ENCODE measurements at places on chromosomes 11 and 22.
A peak's percentile ranks its signal among the peaks of the same experiment; 100 is the strongest.

GRCh38 chr11:8234425-8234821 lies 29.3 kb downstream of the LMO1 start:
- DNase-seq, result no peak

- DNase-seq, result peak; percentile 80
Measured at GRCh38 chr22:29914991-29915533, 32.1 kb downstream of the MTMR3 start.

GRCh38 chr11:111911563-111912401 lies at the start of gene CRYAB:
Gene CRYAB, minus strand, starts transcription at chr11:111911770. Its CDS starts 46 bp downstream, at chr11:111911724.
- no peak for DNase-seq

DNA sequence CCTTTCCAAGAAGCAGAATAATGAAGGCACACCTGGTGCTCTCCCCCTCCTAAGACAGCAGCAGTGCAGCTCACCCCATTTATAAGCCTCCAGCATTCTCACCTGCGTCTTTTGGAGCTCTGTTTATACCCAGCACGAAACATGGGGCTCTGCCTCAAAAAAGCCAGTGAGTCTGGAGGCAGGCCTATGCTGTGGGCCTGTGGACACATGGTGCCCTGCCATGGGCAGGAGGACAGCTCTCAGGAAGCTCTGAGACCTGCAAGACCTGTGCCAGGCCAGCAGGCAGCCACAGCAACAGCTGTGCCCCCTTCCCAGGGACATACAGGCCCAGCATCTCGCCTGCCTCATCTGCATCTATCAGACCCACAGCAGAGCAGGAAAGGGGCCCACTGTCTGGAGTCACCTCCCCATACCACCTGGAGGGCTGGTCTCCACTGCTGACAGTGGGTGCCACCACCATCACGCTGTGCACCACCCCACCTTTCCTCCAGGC lies 64.2 kb downstream of the DGCR2 start:
- DNase-seq, result no peak

- no peak for DNase-seq
Measured at GRCh38 chr11:9274499-9275258, 9.5 kb upstream of the DENND5A start.

- DNase-seq, result no peak
Measured at GRCh38 chr22:20583471-20583922, 76.1 kb downstream of the MED15 start.

- no peak for DNase-seq
Measured at GRCh38 chr22:38943882-38944281, 13.5 kb upstream of the APOBEC3A start.

- no peak for DNase-seq
Measured at GRCh38 chr22:23266780-23267179, 86.5 kb downstream of the BCR start.

DNA sequence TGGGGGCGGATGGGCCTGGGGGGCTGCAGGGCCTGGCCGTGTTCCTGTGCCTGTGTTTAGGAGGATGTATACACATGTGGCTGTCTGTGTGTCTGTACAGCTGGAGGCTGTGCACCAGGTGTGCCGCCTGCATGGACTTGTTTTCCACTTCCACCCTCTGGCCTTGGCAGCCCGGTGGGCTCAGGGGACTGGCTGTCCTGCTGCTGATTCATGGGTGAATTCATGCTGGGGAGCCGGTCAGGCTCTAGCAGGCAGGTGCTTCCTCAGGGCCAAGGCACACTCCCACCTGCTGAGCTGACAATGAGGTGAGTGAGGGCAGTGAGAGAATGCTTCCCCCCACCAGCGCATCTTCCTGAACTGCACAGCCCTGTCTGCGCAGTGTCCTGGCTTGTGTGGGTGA lies 88.4 kb downstream of the CCDC81 start:
- no peak for DNase-seq

DNA sequence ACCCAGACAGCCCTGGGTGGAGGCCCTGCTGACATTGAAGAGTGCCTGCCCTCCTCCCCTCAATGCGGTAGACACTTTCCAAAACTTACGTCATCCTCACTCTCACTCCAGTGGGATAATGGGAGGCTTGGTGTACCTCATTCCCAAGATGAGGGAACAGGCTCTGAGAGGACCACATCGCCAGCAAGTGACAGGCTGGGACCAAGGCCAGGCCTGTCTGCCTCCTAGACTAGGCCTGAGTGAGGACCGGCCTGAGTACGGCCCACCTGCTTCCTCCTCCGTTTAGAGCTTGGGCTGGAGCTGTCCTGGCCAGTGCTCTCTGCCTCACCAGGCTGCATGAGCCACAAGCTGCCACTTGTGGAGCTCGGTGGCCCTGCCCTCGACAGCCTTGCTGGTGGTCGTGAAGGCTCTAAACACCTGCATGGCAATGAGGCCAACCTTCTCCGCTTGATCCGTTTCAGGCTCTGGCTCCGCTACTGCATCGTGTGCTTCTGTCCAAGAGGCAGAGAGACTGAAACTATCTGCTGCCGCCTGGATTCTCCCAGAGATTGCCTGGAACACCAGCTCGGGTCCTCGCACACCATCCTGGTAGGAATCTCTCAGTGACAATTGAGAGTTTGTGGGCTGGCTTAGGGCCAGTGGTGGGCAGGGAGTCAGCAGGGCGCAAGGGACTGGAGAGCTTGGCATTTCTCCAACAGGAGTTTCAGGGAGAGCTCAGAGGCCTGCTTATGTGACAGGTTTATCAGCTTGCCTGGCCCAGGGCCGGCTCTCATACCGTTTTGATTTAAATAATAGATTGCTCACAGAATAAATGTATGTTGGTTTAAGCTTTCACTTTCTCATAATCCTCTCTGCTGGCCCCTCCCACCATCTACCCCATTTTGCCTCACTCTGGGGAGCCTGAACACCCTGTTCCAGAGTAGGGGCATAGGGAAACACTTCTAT lies 9.4 kb downstream of the LRRC75B start:
- DNase-seq, result no peak

- no peak for DNase-seq
Measured at GRCh38 chr11:77410076-77410827, 63.6 kb downstream of the PAK1 start.

DNA sequence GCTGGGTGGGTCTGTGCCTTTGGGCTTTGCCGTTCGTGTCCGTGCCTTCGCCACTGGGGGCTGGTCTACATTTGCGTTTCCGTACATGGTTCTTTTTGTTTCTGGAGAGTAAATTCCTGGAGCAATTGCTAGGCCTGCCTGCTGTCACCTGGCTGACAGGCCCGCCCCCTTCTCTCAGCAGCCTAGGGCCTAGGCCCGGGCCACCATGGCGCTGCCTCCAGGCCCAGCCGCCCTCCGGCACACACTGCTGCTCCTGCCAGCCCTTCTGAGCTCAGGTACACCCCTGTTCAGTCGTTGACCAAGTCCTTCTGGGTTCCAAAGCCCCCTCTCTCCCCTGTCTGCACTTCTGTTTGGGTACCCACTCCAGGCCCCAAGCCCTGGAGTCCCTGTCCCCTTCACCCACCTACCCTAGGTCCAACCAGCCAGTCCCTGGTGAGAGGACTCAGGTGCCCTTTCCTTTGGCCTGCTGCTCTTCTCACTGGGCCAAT lies 649 bp downstream of the TMEM25 start:
- no peak for DNase-seq

DNA sequence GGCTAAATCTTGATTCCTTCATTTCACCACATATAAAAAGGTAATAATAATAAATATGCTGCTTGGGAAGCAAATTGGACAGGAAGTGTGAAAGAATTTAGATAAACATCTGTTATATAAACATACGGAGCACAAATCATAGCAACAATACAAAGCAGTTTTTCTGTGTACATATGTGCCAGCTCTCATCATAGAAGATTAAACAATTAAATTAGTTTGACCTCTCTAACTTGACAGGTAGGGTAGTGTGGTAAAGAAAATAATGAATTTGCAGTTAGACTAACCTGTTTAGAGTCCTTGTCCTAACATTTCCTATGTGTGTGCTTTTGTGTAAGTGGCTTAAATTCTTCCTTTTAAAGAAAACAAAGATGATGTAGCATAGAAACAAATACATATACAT lies 995.7 kb upstream of the TENM4 start:
- DNase-seq, result no peak

DNA sequence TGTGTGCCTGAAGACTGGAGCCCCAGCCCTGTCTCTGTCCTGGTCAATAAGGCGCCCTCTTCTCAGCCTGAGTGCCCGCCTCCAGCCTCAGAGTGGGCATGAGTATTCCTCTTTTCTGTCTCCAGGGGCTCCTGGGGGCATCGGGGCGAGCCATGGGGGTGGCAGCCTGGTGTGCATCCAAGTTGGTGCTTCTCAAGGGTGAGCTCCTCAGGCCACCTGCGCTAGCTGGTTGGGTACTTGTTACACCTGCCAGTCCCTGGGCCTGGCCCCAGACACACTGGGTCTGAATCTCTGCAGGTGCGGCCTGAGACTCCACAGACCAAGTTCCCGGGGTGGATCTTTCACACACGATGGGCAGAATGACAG lies 168.6 kb upstream of the B3GAT1 start:
- no peak for DNase-seq

GRCh38 chr22:43142880-43143562 lies at the start of gene MCAT:
Gene MCAT, minus strand, starts transcription at chr22:43143398. Its CDS starts 50 bp downstream, at chr22:43143348.
- no peak for DNase-seq

GRCh38 chr11:17594686-17595192 lies 47.7 kb downstream of the OTOG start:
- DNase-seq, result no peak

DNA sequence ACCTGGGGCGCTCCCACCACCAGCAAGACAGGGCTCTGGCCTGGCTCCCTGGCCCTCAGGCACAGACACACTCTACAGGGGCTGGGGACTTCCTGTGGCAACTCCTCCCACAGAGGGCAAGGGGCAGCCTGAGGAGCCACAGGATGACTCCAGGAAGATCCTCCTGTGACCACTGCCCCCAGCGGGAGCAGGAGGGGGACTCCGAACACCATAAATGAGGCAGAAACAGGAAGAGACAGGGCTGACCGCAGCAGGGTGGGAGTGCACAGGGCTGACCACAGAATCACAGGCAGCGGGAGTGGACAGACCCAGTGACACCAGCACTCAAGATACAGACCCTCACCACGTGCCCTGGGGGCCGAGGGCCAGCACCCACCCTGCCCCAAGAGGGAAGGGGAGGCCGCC lies 10.8 kb downstream of the ARAP1 start:
- DNase-seq, result no peak

GRCh38 chr22:19377565-19378343 lies 53.8 kb downstream of the HIRA start:
- DNase-seq, result no peak

GRCh38 chr22:35440129-35440528 lies 40.2 kb downstream of the MCM5 start:
- DNase-seq, result no peak

- no peak for DNase-seq
Measured at GRCh38 chr11:135075740-135076139, 663.7 kb upstream of the B3GAT1 start.

- no peak for DNase-seq
Measured at GRCh38 chr11:131745405-131745804, 375.0 kb downstream of the NTM start.

GRCh38 chr11:1077417-1078119 lies 2.9 kb downstream of the MUC2 start:
- DNase-seq, result no peak

DNA sequence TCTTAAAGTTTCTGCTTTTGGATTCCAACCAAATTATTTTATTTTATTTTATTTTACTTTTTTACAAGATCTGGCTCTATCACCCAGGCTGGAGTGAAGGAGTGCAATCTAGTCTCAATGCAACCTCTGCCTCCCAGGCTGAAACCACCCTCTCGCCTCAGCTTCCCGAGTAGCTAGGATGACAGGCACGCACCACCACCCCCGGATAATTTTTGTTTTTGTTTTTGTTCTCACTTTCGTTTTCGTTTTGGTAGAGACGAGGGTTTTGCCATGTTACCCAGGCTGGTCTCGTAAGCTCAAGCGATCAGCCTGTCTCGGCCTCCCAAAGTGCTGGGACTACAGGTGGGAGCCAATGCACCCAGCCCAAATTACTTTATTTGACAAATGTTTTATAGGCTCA lies 219.8 kb downstream of the ETS1 start:
- no peak for DNase-seq

- DNase-seq, result no peak
Measured at GRCh38 chr11:92123540-92123939, 101.1 kb upstream of the FAT3 start.

DNA sequence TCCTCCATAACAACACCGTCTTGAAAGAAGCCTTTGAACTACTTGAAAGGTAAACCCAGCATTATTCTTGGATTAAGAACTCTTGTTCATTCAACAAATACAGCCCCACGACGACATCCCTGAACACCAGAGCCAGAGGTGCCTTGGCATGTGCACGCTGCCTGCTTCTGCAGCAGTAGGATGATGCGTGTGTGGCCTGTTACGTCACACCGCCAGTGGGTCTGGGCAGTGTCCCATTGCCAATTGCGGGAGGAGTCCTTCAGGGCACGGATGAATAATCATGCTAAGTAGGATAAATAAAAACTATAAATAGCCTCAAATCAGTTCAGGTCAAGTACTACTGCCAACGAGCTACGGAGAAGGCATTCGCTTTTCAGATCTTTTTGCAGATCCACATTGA lies 380.5 kb downstream of the SHANK2 start:
- DNase-seq, result no peak

- DNase-seq, result no peak
Measured at GRCh38 chr11:93221539-93221938, 23.7 kb upstream of the SLC36A4 start.

- DNase-seq, result peak; percentile 28
Measured at GRCh38 chr11:130894322-130895025, 21.8 kb downstream of the SNX19 start.

GRCh38 chr11:10933455-10934292 lies 75.8 kb upstream of the ZBED5 start:
- DNase-seq, result peak; percentile 76

DNA sequence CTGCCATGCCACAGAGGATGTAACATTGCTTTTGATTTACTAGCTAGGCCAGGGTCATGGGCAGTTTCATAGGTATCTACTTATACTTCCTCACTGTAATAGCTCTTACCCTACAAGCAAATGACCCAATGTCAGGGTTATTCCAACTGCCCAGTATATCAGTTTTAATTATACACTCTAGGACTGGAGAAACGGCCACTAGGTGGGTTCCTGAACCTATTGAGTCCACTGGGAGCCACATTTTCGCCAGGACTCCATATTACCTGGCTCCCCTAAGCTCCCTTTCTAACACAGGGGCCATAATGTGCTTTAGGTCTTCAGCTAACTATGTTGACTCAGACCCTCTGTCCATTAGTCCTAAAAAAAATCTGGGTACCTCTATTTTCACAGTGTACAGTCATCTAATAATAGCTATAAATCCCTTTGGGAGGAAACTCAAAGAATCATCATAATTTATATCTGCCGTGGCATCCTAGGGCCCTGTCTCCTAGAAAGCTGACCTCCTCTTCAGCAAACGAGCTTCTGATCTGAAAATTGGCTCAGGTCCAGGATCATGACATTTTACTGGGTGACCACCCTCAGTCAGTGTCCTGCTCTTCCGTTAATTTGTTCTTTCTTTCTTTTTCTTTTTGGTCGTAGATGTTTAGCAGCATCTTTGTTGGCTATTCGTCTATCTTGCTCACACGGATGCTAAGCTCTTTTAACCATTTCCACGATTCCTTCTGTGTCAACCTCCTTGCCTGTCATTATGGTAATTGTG lies 244.3 kb downstream of the FAM76B start:
- no peak for DNase-seq

GRCh38 chr11:119332111-119332765 lies 2.1 kb upstream of the RNF26 start:
- DNase-seq, result no peak

- DNase-seq, result no peak
Measured at GRCh38 chr22:45877036-45877380, 100.0 kb downstream of the WNT7B start.

All from SK-N-MC (cell line).